ENCODE measurements at places on chromosomes 7 and 10. TPM values are rescaled to one million over a fixed set of nuclear protein-coding genes. Genes with fewer than 3 reads are reported as not detected.

DNA sequence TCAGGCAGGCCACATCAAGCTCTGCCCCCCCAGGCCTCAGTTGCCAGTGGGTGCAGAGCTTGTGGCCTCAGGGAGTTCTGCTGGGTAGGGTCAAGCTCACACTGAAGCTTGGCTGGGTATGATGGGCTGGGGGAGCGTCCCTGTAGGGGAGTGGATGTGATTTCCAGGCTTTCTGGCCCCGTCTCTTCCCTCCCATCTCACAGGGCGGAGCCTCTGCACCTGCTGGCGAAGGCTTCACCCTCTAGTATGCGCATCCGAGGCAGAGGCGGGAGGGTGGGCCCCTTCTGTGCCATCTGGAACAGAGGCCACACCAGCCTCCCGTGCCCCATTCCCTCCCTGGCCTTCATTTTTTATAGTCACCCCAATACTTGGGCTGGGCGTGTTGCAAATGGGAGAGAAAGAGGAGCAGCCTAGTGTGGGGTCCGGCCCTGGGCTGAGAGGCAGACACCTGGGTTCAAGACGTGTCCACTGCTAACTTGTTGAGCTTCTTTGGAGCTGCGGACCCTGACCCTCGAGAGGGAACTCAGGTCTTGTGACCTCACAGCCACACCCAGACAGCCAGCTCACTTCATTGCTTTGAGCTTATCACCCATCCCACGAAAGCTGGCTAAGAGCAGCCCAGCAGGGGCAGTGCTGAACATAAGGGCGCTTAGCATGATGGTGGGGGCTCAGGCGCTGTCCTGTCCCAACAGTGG is 2.3 kb downstream of the AQP1 start:
- no peak for DNase-seq

- DNase-seq, result no peak
These were observed 49.3 kb downstream of the HIP1 start for GRCh38 chr7:75689246-75690099.

DNA sequence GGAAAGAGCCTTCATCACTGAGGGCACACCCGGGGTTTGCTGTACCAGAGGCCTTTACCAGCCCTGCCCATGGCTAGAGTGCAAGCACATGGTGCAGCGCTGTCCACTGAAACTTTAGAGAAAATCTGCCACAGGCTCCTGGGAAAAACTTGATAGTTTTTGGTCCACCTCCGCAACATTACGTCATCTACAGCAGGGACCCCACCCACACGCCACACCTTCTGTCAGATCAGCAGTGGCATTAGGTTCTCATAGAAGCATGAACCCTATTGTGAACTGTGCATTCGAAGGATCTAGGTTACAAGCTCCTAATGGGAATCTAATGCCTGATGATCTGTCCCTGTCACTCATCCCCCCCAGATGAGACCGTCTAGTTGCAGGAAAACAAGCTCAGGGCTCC is 2.5 kb upstream of the ODAD2 start:
- DNase-seq, result no peak

DNA sequence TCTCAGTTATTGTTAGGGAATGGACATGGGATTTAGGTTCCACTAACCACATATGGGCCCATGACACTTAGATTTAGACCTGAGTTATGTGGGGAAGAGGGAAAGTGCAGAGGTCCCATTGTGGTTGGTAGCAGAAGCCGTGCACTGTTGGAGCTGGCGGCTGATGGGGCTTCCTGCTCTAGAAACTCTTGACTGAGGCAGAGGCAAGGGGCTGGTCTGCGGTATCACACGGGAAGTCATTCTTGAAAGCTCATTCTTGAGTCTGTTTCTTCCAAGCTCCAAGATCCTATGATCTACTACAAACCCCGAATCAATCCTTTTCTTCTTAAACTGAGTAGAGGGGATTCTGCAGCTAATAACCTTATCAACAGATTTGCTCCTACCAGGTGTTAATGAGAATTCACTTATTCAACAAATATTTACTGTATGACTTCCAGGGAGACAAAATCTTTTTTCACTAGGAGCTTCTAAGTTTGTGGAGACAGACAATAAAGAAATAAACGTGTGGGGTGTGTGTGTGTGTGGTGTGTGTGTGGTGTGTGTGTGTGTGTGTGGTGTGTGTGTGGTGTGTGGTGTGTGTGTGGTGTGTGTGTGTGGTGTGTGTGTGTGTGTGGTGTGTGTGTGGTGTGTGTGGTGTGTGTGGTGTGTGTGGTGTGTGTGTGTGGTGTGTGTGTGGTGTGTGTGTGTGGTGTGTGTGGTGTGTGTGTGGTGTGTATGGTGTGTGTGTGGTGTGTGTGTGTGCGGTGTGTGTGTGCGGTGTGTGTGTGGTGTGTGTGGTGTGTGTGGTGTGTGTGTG is 57.1 kb downstream of the AOC1 start:
- DNase-seq, result no peak

DNA sequence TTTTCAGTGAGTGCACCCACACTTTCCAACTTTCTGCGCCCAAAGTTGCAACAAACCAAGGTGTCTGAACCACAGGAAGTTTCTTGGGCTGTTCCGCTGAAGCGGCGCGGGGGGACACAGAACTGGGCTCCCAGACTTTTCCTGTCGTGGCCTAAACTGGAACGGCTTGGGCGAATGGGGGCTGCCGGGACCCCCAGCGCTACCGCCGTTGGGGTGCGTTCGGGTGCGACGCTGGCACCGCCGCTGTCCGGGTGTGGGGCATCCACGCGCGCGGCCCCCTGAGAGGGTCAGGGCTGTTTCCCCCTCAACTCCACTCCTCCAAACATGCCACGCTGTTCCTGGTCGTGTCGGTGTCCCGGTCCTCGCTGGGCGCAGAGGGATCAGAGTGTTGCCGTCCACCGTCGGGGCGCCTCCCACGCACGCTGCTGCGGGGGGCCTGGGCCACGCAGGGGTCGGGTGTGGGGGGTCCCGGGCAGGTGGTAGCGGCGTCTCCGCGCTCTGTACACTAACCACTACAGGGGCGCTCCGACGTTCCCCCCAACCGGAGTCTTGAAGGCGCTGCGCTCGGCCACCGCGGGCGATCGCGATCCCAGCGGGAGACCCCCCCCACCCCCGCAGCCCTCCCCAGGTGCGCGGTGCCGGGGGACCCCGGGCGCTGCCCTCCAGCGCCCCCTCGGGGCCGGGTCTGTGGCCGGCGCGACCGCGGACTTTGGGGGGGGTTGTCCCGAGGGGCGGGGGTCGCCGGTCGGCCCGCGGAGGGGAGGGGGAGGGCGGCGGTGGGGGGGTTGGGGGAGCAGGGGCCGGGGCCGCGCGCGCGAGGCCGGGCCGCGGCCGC is 2.2 kb upstream of the CUX1 start:
- DNase-seq, result no peak

DNA sequence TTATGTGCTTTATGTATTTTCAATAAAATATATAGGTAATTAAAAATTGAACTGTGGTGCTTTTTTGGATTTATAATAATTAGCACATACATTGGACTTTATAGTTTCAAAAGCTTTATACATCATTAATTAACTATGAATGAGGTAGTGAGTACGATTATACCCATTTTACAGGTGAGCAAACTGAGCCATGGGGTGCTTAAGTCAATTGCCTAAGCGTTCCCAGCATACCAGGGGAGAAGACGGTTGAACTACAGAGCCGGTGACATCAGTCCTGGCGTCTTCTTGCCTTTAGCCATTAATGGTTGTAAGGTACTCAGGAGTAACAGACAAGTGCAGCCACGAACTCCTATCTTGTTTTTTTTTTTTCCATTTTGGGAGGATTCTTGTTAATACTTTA is 172.8 kb downstream of the GATA3 start:
- DNase-seq, result no peak

GRCh38 chr10:44284198-44285084 is 100.5 kb downstream of the CXCL12 start:
- DNase-seq, result no peak

GRCh38 chr10:62666275-62666674 is 138.2 kb upstream of the ADO start:
- no peak for DNase-seq

DNA sequence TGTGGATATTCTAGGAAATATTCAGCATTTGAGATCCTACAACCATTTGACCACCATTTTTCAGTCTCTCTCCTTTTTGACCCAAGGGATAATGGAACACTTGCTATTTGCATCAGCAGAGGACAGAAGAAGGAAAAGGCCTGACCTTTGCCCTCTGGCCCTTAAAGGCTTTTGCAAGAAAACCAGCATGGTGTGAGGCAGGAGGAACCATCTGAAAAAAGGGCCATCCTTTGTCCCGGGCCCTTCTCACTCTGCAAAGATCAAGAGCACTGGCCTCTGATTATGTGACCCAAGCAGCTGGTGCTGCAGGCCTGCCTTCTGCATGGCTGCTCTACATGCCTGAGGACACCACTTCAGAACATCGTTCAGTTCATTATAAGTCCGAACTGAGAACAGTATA is 133.3 kb upstream of the STK17A start:
- no peak for DNase-seq

DNA sequence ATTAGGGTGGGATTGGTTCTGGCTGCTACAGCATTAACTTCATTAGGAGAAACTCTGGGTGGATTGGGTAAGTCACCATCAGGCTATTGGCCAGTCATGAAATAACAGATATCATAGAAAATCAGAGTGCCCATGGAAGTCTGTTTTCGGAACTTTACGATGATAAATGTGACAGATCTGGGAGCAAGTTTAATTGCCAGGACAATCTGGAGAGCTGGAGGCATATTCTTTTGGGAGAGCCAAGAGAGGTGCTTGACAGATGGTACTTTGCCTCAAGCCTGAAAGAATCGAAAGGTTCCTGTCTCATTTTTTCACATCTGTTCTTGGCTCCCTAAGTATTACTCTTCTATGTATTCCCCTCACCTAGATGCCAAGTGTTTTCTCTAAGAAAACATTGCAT is 369.9 kb downstream of the CNTNAP2 start:
- DNase-seq, result no peak

DNA sequence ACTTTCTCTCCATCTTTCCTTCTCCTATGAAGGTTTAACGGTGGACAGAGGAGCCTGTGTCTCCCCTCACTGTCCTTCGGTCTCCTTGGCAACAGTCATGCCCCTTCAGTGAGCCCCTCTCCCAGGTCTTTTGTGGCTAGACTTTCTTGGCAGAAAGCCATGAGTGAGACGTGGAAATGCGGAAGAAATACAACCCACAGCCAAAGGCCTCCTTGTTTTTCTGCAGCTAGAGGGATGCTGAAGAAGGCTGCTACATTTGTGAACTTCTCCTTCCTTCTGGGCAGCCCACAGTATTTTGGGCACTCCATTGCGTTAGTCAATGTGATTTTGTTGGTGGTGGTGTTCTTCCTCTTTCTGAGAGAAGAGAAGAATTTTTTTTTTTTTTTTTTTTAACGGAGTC is 333.7 kb upstream of the PODXL start:
- no peak for DNase-seq

- DNase-seq, result no peak
These were observed 93.0 kb downstream of the NHLRC2 start for GRCh38 chr10:113947184-113948041.

DNA sequence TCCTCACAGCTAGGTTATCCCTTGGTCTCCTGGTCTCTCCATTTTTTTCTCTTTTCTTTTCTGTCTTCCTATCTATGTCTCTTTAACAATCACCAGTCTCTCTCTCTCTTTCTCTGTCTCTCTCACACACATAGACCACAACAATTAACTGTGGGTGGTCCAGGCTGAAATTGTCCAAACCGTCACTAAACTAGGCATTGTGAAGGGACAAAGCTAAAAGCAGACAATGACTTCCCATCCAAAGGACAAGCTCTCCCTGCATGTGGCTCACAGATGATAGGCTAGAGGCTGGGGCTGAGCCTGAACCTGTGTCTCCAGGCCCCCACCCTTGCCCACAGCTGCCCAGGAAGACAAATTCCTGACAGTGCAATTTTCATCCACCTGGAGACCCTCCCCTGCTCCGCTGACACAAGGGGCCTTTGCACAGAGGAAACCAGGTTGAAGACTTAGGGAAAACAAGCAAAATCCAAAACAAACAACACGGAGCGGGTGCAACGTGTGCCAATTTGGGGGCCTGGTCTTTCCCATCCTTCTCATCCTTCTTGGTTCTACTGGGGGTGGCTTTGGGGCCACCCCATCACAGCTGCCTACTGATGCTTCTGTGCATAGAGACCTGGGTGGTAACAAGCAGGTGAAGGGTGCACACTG is 755.4 kb downstream of the GRID1 start:
- no peak for DNase-seq

DNA sequence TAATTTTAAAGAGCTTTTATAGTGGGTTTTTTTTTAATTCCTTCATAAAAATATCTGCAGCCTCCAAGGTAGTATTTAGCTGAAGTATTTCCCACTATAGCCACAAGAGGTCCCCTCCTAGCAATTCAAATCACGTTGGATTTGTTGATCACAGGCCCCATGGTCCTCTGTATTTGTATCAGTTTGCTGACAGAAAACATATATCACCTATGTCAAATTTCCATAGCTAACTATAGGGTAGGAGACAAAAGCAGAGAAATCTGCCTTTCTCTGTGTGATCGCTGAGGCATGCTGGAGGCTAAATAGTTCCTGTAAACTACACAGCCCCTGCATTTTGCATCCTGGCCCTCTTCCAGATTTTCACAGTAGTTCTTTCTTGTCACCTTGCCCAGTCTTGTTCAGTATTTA is 1.7 kb upstream of the CTNNA3 start:
- peak; percentile 8 for DNase-seq

DNA sequence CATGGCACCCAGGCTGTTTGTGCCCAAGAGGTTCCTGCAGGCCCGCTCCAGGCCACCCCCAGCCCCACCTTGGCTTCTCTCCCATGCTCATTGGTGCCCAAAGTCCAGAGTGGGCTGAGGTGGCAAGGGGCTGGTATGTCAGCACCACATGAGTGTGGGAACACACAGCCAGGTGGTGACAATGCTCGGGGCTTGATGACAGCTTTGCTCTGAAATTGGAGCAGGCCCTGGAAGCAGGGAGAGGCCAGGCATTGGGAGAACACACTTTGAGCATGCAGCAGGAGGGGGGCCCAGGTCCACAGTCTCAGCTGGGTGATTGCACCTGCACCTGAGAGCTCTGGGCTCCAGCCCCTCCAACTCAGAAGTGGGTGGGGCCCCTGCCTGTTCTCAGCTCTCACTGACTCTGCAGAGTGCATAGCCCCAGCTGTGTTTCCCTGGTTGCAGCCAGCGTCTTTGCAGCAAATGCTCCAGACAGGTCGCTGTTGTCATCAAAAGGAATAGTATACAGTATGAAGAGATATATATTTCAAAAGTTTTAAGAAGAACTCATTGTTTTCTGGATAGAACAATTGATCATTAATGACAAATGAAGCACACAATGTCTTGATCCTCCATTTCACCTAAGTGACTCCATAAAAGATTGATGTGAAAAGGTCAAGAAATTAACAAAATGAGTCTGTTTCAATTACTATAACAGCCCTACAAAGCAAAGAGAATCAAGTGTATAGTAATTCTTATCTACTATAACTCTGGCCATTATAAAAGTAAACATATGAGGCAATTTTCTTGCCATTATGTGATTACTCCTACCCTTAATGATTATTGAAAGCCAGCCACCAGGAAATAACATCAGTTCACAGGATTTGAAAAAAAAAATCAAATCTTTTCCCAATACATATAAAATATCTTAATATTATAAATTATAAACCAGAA is 848.1 kb downstream of the PCDH15 start:
- no peak for DNase-seq

The ZNF273 gene
- total RNA-seq, result 3.3 TPM

The COL28A1 gene
- not detected for total RNA-seq

The ARHGEF5 gene
- 0.66 TPM for total RNA-seq

The MRC1 gene
- total RNA-seq, result 2.4 TPM

The ITPRID1 gene
- not detected for total RNA-seq

Data from pulmonary artery endothelial cell (primary cell).